ENCODE measurements at places on chromosomes 6 and 20.

GRCh38 chr6:135985471-135985870 lies 134.0 kb downstream of the PDE7B start:
- DNase-seq = no peak

DNA sequence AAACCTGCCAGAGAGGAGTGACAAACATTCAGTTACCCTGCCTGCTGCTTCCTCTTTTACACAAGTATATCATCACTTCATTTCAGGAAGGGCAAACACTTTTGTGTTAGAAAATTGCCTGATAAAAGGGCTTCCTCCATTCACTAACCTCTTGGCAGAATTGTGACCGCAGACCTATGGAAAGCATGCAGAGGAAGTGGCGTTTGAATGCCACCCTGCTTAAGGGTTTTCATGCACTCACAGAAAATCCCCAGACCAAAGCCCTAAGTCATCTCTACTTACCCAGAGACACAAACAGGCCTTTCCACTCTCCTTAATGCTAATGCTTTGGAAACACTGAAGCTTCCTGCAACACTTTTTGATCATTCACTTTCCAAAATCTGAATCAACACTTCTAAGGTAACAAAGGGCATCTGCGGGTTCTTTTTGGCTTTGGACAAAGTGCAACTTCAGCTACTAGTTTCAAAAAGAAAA lies 22.1 kb upstream of the RALGAPA2 start:
- no peak for DNase-seq

- DNase-seq = no peak
These were observed 55.9 kb downstream of the RNF217 start for GRCh38 chr6:125018136-125018535.

DNA sequence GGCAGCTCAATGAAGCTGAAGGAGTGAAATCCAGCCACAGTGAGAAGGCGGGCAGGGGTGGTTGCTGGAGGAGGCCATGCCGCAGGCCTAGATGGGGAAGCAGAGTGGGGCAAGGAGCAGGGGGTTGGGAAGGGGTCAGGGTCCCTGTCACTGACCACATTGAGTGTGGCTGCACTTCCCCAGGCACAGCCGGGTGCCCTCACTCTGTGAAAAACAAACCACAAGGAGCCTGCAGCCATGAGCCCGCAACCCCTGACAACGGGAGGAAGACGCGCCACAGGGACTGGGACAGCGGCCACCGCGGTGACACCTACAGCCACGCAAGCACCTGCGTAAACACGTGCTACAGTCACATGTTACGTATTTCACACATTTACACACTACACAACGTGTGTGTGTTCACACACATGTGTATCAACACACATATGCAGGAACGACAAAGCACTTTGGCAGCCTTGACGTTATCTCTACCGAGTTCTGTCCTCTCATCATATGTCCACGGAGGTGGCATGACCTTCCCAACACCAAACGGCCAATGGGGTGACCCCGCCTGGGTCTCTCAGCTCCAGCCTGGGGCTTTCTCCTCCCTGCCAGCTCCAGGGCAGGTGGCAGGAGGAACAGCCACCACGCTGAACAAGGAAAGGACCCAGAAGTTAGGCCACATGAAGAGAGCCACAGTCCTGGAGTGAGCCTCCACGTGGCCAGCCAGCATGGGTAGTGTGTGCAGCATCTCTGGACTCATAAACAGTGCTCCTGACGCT lies 137.6 kb upstream of the RPS6KA2 start:
- no peak for DNase-seq

- no peak for DNase-seq
These were observed 563.1 kb downstream of the TFAP2A start for GRCh38 chr6:9851541-9852380.

DNA sequence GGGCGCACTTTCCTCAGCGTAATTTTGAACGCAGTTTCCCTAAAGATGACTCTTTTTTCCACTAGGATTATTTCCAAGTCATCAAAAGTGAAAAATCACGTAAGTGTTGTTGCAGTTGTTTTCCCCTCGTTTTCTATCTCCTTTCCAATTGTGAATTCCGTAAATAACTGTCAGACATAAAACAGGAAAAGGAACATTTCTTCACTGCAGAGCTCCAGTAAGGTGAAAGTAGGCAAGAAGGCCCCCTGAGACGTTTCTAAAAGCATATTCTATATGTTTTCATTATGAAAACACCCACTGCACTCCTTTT lies 17.8 kb downstream of the HIVEP2 start:
- DNase-seq = no peak

Data from activated T-helper 9 cell treated with anti-CD3 and anti-CD28 coated beads, Interleukin-2, amount 50 U/mL, for 16 hours (primary cell).